ENCODE measurements at places on chromosomes 2 and 18.
A peak's percentile ranks its signal among the peaks of the same experiment; 100 is the strongest.

- no peak for DNase-seq
These were observed 180.8 kb downstream of the WDR7 start for GRCh38 chr18:56831988-56832387.

DNA sequence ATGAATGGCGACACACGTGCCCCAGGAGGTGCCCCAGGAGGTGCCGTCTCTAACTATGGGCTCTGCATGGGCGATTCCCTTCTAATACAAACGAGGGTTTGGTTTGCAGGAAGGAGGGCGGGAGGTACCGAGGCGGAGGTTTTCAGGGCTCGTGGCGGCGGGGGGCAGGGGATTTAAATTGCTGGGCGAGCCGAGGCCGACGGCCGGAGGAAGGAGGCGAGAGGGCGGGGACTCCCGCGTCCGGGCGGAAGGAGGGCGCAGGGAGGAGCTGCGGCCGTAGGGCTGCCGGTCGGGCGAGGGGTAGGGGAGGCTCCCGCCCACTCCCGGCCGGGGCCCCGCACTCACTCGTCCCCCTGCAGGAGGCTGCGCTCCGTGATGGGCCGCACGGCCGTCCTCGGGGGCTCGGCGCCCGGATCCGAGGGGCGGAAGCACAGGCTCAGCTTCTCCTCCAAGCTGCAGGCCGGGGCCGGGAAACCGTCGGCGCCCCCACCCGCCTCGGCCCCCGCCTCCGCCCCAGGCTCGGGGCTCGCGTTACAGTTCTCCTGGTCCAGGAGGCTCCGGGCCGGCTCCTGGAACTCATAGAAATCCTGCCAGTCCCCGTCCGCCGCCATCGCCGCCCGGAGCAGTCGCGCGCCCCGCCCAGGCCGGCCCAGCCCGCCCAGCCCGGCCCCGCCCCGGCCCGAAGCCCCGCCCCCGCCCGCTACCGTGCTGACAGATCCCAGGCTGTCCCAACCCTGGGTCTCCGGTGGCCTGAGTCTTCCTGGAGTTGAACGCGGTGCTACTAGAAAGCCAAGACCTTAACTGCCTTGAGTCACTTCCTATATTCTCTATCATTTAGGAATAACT, at the start of gene FEZ2:
TSS of gene FEZ2 (minus strand) at position 637 of the 846 bp plus-strand sequence. CDS start at position 611, 26 bp downstream.
- peak; percentile 58 for DNase-seq

GRCh38 chr2:21443494-21444105, 319.8 kb downstream of the TDRD15 start:
- DNase-seq: no peak

DNA sequence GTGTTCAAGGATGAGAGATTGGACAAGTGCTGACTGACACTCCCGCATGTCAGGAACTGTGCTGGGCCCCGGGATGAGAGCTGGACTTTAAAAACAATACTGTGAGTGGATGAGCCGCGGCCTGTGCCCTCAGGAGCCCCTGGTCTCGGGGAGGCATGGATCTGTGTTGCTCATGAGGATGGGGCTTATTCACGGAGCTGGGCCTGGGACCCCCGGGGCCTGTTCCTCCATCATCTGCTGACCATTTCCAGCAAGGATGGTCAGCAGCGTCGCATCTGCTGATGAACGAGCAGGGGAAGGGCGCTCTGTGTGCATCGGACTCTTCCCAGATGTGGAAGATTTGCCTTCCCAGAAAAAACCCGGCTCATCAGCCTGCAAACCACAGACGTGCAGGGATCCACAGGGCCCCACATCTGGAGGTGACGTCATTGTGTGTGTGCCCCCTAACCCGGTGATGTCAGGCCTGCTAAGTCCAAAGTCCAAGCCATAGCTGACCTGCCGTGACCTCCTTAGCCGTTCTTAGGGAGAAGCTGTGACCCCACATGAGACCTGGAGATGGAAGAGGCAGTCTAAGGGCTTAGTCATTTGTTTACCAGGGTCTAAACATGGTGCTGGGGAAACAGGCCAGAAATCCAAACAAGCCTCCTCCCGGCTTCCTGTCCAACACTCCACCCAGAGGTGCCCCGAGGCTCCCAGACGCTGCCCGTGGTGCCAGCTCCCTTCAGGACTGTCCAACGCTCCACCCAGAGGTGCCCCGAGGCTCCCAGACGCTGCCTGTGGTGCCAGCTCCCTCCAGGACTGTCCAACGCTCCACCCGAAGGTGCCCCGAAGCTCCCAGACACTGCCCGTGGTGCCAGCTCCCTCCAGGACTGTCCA, 143.9 kb downstream of the PXDN start:
- no peak for DNase-seq

GRCh38 chr18:79856119-79857007, 58.6 kb downstream of the KCNG2 start:
- no peak for DNase-seq

DNA sequence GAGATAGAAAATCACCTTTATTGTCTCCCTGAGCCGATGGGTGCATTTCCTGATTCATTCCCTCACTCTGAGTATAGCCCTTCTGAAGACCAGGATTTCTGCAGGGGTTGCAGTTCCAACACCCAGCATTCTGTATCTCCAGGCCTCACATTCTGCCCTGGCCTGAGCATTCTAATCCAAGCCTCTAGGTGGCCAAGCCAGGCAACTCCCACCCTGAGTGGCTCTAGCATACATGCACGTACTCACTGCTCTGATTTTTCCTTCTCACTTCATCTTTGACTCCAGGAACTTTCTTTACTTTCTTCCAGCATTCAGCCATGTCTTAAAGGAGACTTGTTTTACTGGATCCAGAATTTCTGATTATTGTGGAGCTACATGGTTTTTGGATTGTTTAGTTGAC, 100.7 kb upstream of the STK39 start:
- DNase-seq: no peak

DNA sequence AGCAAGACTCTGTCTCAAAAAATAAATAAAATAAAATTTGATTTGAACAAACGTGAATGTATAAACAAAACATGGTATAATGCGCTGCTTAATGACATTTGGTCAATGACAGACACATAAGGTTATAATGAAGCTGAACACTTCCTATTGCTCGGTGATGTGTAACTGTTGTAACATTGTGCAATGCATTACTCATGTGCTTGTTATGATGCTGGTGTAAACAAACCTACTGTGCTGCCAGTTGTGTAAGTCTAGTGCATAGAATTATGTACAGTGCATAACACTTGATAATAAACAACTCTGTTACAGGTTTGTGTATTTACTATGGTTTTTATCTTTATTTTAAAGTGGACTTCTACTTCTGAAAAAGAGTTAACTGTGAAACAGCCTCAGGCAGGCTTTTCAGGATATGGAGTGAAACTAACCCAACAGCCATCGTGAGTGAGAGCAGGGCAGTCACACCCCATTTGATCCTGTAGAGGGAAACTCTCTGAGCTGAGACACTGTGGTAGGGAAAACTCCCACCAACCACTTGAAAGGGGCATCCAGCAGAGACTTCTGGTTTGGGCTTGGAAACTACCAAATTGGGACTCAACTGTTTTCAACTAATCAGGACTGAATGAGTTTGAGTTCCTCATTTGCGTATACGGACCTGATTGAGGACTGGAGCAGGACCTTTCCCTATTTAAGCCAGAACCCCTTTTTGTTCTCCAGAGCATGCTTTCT, 8.7 kb upstream of the RPRD1A start:
- no peak for DNase-seq

- DNase-seq: no peak
These were observed 30.1 kb downstream of the SPRED2 start for GRCh38 chr2:65402323-65402722.

DNA sequence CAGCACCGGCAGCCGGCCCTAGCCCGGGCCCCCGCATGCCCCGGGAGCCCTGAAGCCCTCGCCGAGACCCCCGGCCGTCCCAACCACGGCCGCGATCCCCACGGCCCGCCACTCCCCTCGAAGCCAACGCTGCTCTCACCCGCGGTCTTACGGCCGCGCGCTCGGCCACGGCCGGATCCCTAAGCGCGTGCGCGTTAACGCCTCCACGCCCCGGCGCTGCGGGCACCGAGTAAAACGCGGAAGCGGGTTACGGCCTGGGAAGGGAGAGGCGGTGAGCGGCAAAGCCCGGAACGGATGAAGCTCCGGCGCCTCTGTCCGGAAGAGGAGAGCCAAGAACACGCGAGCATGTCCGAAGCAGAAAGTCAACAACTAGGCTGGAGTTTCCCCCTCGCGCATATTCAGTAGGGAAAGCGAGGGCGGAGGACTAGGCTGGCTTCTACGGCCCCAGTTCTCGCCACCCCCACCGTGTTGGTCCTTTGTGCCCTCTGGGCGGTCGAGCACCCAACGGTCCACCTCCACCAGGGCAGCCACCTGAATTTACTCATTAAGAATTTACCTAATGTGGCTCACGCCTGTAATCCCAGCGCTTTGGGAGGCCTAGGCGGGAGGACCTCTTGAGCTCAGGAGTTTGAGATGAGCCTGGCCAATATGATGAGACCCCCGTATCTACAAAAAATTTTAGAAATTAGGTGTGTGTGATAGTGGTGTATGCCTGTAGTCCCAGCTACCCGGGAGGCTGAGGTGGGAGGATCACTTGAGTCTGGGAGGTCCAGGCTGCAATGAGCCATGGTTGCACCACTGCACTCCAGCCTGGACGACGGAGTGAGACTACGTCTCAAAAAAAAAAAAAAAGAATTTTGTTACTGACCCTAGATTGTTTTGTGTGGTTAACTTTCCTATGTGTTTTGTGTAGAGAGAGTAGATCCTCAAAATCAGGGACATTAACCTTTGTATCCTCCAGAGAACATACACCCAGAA, at the start of gene KANSL3:
TSS of gene KANSL3 (minus strand) at position 169 of the 978 bp plus-strand sequence. CDS start 1,177 bp downstream, outside the sequence.
- peak; percentile 83 for DNase-seq

GRCh38 chr2:167957662-167958061, 289.7 kb downstream of the STK39 start:
- DNase-seq: no peak

DNA sequence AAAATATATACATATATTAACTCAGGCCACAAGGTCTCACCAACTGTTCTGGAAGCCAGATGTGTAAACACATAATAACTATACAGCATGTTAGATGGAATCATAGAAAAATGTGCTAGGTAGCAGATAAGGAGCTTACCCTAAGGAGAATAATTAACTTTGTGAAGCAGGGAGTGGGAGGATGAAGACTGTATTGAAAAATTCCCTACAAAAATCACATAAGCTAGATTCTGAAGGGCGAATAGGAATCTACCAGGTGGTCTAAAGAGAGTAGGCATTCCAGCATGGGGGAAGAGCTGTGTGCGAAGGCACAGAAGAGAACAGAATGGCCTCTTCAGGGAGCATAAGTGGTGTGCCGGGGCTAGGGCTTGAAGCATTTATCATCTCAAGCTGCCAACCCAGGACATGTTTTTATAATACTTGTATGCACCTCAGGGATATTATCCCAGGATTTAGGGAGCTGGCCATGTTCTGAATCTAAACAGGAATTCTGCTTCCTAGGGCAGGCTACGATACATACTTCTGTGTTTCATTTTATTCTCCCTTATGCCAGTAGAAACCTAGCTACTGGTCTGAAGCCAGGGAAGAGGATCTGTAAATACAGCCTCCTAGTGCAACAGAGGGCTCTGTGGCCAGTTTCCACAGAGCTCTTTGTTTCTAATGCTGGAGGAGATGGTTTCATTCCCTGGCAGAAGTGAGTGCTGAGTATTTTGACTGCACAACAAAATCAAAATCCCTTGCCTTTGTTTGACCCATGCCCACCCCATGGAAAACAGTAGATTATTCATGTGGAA, 56.7 kb downstream of the NEMP2 start:
- no peak for DNase-seq

GRCh38 chr2:5442736-5443135, 249.4 kb upstream of the SOX11 start:
- DNase-seq: no peak

DNA sequence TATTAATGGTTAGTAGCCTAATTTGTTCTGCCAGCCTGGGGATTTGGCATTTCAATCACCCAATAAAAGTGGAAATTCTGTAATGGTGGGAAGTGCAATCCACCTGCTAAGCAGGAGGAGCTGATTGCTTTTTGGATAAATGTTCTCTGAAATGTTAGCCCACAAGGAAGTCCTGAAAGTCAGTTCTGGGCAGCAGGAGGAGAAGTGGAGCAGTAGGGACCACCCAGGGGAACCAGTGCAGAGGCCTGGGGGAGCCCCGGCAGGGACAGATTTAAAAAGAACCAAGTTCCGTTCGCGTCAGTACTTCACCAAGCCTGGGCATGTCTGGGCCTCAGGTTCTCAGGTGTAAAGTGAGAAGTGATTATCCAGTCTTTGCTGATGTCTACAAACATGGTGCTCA, 248.5 kb upstream of the RAB6C start:
- no peak for DNase-seq

GRCh38 chr18:832085-832681, 20.1 kb upstream of the YES1 start:
- DNase-seq: no peak
